ENCODE measurements at places on chromosomes 16 and 17. TPM values are rescaled to one million over a fixed set of nuclear protein-coding genes. Genes with fewer than 3 reads are reported as not detected.

- no peak for DNase-seq
These were observed 22.3 kb downstream of the DYNLRB2 start for GRCh38 chr16:80563066-80563465.

- no peak for DNase-seq
These were observed 1009.4 kb upstream of the GOT2 start for GRCh38 chr16:59743504-59743903.

- DNase-seq: no peak
These were observed 68.1 kb upstream of the CPHXL start for GRCh38 chr16:75794426-75794825.

OR3A3 gene
- not detected for total RNA-seq

DNA sequence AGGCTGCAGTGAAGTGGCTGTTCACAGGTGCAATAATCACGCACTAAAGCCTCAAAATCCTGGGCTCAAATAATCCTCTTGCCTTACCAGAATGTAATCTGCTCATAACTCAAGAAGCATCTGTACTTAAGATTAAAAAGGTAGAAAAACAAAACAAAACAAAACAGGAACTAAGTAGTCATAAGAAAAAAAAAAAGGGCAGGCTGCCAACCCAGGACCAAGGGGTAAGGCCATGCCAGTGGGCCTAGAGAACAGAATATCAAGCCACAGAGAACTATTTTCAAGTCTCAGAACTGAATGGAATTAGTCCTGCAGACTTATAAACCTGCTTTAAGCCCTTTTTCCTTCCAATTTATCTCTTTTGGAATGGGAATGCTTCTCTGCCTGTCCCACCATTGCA, 64.8 kb upstream of the TBC1D3K start:
- DNase-seq: no peak

KRTAP2-1 gene
- not detected for total RNA-seq

CD300A gene
- total RNA-seq: not detected

DNA sequence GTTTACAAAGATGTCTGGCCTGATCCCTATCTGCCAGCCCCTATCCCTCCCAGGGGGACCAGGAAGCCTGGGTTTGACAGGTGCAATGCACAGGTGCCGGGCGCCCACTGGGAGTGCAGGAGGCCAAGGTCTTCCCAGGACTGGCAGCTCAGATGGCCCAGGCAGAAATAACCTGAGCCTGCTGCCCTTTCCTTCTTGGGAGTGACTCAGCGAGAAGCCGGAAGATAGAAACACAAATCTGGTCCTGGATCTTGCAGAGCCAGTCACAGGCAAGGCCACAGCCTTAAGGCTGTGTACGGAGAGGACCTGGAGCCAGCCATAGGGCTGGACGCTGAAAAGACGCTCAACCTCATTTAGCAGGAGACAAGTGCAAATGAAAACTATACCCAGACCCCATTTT, 27.7 kb downstream of the GPR142 start:
- no peak for DNase-seq

KRTAP9-8 gene
- not detected for total RNA-seq

CBFA2T3 gene
- not detected for total RNA-seq

- DNase-seq: no peak
These were observed 298.1 kb upstream of the IRX5 start for GRCh38 chr16:54632322-54633220.

GRCh38 chr17:4365628-4366326, 698 bp downstream of the UBE2G1 start:
- peak; percentile 30 for DNase-seq

GRCh38 chr17:83032781-83033180, 46.6 kb upstream of the METRNL start:
- DNase-seq: no peak

CASKIN2 gene
- total RNA-seq: 7.4 TPM

GRCh38 chr17:73493956-73494926, 150.0 kb downstream of the SDK2 start:
- no peak for DNase-seq

- no peak for DNase-seq
These were observed 18.7 kb downstream of the CCDC102A start for GRCh38 chr16:57517397-57518367.

GRCh38 chr16:66551788-66552285, 539 bp upstream of the CKLF start:
- no peak for DNase-seq

GRCh38 chr16:50304467-50305440, 38.4 kb downstream of the ADCY7 start:
- no peak for DNase-seq
